Activated CD4-positive, alpha-beta memory T cell treated with anti-CD3 and anti-CD28 coated beads for 36 hours (primary cell): ENCODE measurements at places on chromosomes 16 and 17. TPM values are rescaled to one million over a fixed set of nuclear protein-coding genes. Genes with fewer than 3 reads are reported as not detected.

KCNH6 gene
- not detected for total RNA-seq

ASPA gene
- not detected for total RNA-seq

DNA sequence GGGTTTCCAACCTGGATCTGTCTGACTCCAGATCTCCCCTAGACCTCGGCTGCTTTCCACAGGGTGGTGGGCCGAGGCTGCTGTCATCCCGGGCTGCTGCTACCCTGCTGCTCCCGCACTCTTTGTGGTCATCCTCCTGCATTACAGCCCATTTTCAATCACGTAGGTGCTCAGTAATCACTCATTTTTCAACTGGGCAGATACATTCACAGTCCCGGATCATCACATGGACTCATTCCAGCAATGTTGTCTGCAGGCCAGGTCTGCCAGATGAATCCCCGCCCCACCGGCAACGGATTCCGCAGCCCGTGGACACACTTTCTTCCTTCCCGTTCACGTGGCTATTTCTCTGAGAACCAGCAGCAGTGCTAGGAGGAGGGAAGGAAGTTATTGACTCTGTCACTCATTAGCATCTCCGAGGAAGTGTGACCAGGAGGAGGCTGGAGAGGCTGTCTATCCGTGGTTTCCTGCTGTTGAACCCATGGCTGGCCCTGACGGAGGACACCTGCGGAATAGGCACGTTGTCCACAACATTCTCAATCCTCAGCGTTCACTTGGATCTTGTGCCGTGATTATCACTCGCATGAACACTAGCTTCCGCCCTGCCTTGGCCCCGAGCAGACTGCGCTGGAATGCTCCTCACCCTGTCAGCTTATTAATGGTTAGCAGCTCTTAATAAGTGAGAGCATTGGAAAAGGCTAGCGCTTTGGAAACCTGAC, 14.7 kb upstream of the ZCCHC14 start:
- no peak for DNase-seq

DNA sequence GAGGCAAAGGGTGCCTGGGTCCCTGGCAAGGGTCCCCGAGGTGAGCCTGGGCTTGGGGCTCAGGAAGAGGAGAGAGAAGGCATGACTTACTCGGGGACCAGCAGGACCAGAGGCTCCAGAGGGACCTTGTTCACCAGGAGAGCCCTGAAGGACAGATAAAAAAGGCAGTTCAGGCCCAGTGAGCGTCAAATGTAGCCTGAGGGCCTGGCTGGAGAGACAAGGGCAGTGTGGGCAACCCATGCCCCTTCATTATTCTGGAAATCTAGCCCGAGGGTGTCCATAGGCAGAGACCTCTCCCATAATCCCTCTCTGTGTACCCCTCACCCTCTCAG, 14.1 kb downstream of the COL1A1 start:
- DNase-seq, result no peak

DNA sequence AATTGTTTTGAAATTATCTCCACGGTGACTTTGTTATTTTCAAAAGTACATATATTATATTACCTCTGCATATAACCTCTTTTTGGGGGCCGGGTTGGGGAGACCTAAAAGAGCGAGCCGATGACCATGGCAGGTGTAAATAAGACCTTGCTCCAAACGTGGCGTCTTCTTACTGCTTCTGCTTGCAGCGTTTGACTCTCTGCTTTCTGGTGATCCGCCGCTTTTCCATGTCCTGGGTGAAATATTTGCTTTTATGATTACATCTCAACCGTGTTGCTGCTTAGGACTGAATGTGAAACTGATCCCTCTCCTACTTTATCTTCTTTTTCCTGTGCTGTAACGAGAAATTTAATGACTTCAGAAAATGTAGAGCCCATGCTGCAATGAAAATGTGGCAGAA, 18.1 kb downstream of the ATMIN start:
- no peak for DNase-seq

DNA sequence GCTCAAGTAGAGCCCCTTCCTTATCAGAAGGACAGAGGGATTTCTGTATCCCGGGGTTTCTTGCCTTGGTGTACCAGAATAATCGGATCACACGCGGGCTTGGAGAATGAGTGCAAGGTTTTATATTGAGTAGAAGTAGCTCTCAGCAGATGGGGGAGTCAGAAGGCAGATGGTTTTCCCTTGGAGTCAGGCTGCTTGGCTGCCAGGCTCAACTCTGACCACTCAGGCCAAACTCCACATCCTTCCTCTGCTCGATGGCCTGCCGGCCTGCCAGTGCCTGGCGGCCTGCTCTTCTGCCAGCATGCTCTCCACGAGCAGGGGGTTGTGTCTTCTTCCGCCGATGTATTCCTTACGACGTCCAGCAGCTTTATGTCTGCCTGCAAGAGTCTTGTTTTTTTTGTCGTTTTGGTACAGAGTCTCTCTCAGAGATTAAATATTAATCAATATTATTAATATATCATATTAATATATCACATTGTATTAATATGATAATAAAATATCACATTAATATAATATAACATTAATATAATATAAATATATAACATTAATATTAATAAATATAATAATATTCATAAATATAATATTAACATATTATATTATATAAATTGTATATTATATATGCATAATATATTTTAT, 229.2 kb upstream of the WSCD1 start:
- DNase-seq, result no peak

GRCh38 chr16:11296706-11297491, 15.8 kb upstream of the PRM1 start:
- no peak for DNase-seq

- DNase-seq, result no peak
These were observed 3.1 kb downstream of the ROGDI start for GRCh38 chr16:4799171-4799855.

- no peak for DNase-seq
These were observed 17.9 kb downstream of the ACSM3 start for GRCh38 chr16:20781697-20782096.
